Upper lobe of right lung (tissue), 1 donor: ENCODE measurements at places on chromosomes 4 and X.

- DNase-seq: no peak
Measured at GRCh38 chr4:14449308-14449707, 553.0 kb upstream of the CPEB2 start.

DNA sequence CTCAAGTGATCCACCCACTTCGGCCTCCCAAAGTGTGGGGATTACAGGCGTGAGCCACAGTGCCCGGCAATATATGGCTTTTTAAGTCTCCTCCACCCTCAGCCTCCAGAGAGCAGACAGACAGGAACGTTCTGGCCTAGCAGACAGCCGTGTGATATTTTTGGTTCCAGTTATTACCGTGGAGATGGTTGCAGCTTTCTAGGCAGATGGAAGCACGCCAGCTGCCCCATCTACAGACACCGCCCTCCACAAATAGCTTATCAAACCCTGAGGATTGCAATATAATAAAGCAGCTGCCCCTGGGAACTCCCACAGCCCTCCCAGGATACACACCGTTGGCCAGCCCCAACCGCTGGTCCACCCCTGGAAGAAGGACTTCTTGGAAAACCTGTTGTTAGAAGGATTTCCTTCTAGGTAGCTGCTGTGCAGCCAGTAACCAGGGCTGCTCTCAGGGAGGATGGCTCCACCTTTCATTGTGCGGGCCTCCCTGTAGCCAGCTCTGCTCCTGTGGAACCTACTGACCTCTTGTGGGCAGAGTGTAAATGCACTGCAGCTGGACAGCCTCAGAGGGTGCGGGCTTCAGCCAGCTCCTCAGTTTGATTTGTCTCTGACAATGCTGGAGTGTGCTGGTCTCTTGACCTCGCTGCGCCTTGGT, 44.0 kb downstream of the SLC25A5 start:
- DNase-seq: peak; percentile 71

DNA sequence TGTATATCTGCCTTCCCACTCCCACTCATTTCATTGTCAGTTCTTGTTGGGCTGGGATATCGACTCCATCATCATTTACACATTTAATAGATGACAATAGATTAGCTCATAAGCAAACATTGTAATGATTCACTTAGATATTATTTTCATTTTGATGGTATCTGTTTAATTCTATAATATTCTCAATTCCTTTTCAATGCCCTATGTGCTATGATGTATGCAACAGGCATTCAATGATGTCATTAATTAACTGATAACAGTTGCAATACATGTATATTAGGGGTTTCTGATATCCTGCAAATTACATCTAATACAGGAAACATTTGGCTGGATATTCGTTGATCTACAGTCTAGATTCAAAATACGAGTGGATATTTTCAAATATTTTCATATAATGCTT, 850.5 kb downstream of the CCSER1 start:
- no peak for DNase-seq

DNA sequence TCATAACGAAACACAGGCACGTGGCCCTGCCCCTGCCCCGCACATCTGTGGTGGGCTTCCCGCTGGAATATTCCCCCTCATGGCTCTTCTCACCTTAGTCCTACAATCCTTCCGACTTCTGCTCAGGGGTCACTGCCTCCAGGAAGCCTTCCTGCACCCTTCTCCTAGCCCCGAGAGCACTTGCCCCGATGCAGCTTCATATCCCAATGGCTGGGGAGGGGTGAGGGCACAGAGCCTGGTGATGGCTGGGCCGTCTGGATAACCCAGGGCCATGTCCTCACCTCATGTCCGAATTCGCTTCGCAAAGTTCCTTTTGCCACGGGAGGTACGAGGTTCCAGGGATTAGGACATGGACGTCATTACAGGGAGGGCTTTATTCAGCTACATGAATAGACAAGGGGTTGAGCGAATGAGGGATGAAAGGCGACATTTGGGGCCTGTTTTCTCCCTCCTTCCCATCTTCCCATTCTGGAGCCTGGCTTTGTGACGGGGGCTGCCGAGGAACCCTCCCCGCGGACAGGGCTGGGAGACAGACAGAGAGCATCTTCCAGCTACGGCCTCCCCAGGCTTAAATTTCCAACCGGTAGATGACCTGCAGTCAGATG, 35.5 kb upstream of the HMX1 start:
- DNase-seq: no peak

GRCh38 chrX:150763303-150763797, 70.2 kb downstream of the MTMR1 start:
- no peak for DNase-seq

DNA sequence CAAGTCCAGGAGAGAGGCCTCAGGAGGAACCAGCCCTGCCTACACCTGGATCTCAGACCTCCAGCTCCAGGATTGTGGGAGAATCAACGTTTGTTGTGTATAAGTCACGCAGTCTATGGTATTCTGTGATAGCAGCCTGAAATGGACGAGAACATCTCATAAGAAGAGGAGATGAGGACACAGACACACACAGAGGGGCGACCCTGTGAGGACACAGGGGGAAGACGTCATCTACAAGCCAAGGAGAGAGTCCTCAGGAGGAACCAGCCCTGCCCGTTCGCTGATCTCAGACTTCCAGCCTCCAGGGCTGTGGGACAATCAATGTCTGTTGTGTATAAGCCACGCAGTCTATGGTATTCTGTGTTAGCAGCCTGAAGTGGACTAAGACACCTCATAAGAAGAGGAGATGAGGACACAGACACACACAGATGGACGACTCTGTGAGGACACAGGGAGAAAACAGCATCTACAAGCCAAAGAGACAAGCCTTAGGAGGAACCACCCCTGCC, 20.3 kb downstream of the P2RY8 start:
- DNase-seq: peak; percentile 23

DNA sequence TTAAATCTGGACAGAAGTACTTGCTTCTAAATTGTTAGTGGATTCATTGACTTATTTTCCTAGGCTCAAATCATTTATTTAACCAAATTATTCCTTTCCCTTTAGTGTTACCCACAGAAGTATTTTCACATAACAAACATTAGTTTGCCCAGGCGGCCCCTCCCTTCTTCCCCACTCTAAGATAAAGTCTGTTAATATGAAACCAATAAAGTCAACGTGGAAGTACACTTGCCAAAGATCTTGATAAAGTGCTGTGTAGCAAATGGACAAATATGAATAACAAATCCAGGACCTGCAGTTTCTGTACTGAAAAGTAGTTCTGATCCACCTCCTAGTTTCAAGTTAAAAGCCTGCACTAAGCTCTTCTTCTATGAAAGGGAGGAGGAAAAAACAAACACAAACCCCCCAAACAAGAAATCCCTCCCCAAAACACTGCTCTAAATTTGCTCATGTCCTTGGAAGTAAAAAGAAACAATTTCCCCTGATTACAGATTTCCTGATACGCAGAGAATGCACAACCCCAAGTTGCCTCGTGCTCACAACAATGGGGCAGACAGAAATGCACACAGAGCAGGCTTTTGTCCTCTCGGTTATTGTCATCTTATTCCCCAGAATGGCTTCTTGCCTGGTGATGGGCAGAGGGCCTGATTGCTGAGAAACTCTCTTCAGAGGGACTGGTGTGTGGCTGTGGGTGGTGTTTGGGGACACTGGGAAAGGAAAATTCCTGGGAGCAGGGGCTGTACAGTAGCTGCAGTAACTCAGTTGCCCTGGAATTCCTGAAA, 23.2 kb downstream of the TMSB4X start:
- DNase-seq: no peak

DNA sequence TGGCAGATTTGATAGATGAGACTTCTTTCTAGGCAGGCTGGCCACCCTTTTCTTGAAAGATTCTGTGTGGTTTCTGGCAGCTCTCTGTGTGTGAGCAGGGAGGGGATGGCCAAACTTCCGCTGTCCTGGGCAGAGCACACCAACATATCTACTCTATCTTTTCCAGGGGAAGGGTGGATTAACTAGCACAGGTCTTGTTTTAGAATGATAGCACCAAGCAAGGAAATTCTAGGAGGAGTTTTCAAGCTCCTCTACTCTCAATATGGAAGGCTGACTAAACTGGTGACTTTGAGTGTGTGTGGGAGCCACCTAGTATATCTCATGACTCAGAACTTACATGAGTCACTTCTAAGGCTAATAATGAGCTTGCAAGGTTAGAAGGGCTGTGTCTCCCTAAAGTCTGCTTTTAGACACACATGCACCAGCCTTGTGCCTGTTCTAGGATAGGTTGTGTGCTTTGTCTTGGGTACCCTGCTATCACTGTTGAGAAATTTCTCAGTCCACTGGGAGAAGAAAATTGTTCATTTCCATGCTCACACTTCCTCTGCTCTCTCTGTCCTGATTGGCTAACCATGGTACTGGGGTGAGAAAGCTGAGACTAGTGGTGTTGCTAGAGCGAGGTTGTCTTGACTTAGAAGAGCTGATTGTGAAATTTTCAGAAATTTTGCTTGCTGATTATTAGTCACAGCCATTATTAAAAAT, 72.9 kb downstream of the YIPF6 start:
- DNase-seq: no peak

DNA sequence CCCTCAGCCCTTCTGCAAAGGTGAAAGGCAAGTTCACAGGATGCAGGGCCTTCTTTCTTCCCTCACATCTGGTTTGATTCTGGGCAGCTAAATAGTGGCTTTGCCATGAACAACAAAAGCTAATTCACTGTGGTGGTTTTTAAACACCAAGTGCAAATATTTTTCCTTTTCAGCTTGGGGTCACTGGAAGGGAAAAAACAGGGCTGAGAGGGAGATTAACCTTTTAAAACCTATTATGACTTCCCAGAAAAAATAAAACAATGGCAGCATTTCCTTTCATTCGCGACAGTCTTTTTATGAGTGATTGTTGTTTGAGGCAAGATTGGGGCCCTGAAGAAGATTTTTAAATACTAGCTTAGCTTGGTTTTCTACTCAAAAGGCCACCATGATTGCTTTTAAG, 103.7 kb upstream of the SCML1 start:
- no peak for DNase-seq

- no peak for DNase-seq
Measured at GRCh38 chr4:102105983-102106382, 239.3 kb downstream of the SLC39A8 start.

DNA sequence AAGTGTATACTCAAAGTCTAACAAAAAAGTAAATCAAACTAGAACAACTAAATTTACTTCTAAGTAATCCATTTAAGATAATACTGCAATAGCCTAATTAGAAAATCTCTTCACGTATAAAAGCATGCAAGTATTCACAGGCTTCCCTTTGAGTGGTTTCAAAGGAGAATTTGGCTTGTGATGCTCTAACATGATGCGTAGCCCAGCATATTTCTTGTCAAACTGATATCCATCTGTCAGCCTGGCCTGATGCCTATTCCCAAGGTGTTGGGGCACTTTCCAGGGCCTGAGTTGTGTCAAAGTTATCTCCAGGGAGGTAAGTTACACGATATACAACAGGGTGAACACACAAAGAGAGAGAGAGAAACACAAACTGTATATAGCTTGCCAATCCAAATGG, 287.0 kb upstream of the MAGEB18 start:
- no peak for DNase-seq

DNA sequence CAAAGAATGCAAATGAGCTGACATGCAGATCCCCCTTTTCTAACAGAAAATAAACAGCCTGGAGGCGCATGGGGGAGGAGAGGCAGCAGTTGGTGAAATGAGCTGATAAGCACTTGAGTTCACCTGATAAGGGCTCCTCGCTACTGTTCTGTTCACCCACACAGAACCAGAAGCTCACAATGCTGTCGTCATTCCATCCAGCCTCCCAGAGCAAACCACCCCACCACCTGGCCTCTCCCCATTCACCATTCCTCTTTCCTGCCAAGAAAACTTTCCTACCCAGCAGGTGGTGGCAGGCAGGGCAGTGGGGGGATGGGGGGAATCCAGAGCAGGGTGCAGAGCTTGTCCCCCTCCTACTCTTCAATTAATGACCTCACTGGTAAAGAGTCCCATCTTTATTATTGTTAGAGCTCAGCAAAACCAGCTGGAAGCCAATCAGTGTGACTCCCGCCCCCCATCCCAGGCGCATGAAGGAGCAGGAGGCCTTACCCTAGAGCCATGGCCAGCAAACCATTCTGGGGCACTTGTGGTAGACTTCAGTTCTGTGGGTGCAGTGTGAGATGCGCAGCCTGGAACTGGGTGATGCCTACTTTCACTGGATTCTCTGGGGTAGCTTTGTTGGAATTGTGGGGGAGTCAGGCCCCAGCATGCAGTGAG, 350.3 kb downstream of the ZIC3 start:
- DNase-seq: no peak

GRCh38 chr4:168797738-168798375, 212.2 kb downstream of the CBR4 start:
- no peak for DNase-seq

GRCh38 chr4:38310446-38311043, 350.3 kb downstream of the PTTG2 start:
- no peak for DNase-seq

GRCh38 chr4:1759818-1760223, 33.3 kb upstream of the FGFR3 start:
- no peak for DNase-seq

DNA sequence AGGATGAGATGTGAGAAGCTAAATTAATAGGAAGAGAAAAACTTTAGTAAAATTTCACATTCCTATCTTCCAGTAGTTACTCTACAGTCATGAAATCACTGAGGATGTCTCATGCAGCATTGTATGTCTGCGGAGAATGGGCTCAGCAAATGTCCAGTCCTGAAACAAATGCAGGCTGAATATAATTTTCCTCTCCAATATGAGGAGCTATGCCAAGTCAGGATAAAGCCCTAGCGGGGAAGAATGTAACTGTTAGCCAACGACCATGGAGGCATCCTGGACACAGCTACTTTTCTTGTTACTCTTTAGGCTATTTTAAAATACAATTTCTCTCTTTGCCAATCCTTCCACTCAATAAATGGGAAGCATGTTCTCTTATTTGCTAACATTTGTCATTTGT, 127.7 kb downstream of the PRKX start:
- DNase-seq: no peak

DNA sequence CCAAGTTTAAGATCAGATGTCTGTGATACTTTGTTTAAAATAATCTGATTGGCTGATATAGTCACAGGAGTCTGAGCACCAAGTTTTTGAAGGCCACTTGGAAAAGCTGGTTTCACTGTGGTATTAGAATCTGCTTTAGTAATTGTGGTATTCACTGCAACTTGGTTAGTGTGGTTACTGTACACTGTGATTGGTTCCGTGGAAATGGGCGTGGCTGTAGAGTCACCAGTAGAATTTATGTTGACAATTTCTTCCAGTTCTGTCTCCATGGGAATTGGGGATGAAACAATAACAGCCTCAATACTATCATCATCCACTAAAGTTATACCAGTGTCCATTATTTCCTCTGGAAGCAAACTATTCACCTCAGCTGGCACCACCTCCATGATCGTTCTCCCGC, 26.2 kb downstream of the LIN54 start:
- no peak for DNase-seq

DNA sequence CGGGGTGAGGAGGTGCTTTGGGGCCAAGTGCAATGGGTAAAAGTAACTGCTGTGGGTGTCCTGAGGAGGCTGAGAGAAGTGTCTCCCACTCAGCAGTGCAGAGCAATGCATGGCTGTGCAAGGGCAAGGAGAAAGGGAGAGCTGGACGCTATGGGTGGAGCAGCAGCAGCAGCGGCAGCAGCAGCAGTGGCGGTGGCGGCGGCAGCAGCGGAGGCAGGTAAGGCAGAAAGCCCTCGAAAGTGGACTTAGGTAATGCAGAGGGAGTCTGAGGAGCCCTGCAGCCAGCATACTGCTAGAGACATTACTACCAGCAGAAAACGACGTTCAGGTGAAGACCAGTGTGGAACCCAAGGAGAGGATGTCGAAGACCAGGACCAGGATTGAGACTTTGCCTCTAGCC, 82.1 kb downstream of the NYX start:
- DNase-seq: no peak
